ENCODE measurements at places on chromosomes 2 and 18. TPM values are rescaled to one million over a fixed set of nuclear protein-coding genes. Genes with fewer than 3 reads are reported as not detected.
A peak's percentile ranks its signal among the peaks of the same experiment; 100 is the strongest.

The TEKT4 gene
- not detected for total RNA-seq

The SLC5A7 gene
- total RNA-seq = not detected

GRCh38 chr2:191150600-191151330 is at the start of gene STAT4:
Gene STAT4 (minus strand): TSS chr2:191150994. CDS start chr2:191148203, 2,791 bp downstream.
- DNase-seq = no peak

DNA sequence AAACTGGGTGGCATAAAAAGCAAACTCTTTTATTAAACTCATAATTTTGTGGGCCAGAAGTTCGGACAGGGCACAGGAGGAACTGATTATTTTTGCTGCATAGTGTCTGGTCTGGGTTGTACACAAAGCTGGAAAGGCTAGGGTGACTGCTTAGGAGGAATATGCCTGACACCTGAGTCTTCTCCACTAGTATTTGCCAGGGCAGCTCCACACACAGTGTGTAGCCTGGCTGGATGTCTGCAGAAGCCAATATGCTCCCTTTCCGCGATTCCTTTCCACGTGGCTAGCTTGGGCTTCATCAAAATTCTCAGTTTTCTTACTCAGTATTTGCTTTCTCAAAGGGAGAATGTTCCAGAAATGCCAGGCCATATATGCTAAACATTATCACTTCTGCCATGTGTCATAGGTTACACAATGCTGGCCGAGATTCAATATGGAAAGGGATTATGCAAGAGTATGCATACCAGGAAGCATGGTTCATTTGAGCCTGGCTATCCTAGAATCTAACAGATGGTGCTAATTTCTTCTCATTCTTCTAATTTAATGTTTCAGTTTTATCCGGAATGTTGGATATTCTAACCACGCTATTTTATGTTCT is 142.7 kb upstream of the DOK6 start:
- DNase-seq = no peak

DNA sequence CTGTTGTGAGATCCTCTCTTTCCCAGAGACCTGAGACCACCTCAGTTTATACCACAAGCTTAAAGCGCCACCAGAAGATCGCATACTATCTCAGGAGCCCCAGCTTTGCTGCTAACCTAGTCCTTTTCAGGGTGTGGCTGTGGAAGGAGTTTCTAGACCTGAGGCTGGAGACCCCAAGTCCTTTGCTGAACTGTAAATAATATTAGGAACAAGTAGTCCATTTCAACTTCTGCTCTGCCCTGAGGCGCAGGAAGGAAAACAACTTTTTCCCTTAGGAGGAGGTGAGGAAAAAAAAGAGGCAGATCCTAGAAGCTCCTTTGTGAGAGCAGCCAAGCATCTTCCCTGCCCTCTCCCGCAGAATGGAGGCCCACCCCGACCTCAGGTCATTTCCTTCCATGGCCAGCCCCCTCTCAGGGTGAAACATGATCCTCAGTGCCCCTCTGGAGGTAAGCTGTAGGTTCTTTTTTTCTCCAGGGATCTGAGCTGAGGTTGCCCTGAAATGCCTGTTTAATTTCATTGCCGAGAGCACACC is 122.8 kb upstream of the LGALSL start:
- DNase-seq = no peak

GRCh38 chr2:130966775-130967490 is 126.3 kb downstream of the FAM168B start:
- no peak for DNase-seq

GRCh38 chr18:23225503-23225902 is 90.2 kb downstream of the CABLES1 start:
- DNase-seq = no peak

- DNase-seq = no peak
Observed at GRCh38 chr2:230715201-230715600, 2.6 kb downstream of the CAB39 start.

GRCh38 chr18:48030616-48031480 is 100.4 kb upstream of the SMAD2 start:
- peak; percentile 85 for DNase-seq
